Retina (tissue), 1 donor: ENCODE measurements at places on chromosomes 2 and 18.

DNA sequence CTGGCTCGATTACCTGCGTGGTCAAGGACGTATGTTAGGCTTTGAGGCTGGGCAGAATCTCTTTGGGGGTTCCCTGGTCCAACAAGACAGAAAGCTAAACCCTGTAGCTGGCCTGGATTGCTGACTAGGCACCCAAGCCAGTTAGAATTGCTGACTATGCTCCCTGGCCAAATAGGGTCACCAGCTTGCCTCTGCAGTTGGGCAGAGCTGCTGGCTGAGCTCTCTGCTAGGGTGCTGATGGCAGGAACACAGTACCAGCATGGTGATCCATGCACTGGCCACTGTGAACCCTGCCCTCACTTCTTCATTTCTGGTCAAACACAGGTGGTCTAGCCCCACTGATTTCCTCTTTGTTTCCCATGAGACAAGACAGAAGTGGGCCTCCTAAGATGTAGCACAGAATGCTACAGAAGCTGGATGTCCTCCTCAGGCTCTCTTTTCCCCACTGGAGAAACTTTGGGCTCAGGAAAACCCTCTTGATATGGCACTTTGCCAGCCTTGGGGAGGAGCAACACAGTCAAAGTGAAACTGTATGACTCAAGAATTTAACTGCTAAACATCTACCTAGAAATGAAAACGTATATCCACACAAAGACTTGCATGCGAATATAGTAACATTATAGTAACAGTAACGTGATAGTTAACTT is 20.8 kb downstream of the SP140L start:
- no peak for DNase-seq

- no peak for DNase-seq
These were observed 59.1 kb upstream of the DAPL1 start for GRCh38 chr2:158735822-158736580.

DNA sequence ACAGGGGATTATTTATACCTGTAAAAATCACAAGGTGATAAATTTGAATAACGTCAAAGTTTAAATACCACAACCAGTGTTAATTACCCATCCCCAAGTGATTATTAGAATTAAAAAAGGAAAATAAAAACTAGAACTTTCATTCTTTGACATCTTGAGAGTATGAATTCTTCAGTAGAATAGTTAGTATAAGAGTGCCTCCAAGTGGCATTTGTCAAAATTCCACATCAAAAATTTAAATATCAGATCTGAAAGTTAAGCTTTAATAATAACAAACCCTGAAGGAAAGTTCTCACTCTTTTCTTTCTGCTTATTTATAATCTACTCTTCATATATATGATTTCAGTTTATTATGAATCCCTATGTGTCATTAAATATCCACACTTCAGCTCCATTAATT is 273.7 kb upstream of the KYNU start:
- no peak for DNase-seq

- peak; percentile 47 for DNase-seq
These were observed 66.3 kb downstream of the CDK15 start for GRCh38 chr2:201872591-201872990.

DNA sequence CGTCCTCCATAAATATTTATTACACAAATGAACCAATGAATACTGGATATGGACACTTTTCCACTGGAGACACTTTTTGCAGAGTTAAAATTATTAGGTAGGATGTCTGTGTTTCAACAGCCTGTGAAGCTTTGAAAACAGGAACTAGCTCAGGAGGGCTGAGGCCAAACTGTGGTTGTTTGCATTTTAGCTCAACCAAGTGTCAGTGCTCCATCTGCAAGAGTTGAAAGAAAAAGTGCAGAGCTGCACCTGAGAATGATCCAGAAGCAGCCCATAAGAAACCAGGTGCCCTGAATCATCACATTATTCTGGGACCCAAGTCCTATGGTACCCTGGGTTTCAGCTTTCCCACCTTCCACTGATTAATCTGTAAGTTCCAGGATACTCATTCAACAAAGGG is 180.4 kb downstream of the TRIB2 start:
- DNase-seq = no peak

DNA sequence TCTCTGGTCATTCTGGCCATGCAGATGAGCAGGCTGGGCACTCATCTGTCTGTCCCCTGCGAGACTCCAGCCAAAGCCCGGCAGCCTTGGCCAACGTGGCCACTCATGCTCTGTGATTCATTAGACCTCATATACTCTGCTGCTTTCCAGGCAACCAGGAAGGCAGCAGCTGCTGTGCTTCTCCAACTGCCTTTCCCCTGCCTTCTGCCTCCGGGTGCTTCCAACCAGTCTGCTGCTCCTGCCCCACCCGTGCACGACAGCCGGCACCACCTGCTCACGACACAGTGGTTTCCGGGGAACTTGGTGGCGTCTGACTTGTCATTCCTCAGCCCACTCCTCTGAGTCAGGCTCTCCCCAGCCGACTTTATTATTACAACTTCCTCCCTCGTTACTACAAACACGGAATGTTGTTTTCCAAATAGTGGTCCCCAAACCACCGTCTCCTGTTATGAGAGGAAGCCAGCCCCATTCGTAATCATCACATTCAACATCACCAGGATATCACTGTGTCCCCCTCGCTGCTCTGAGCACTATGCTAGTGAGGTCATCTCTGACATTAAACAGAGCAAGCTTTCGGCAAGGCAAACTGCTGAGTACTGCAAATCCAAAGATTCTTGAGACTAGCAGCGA is 392.4 kb downstream of the ALK start:
- peak; percentile 35 for DNase-seq
